ENCODE measurements at places on chromosomes 11 and 22.

DNA sequence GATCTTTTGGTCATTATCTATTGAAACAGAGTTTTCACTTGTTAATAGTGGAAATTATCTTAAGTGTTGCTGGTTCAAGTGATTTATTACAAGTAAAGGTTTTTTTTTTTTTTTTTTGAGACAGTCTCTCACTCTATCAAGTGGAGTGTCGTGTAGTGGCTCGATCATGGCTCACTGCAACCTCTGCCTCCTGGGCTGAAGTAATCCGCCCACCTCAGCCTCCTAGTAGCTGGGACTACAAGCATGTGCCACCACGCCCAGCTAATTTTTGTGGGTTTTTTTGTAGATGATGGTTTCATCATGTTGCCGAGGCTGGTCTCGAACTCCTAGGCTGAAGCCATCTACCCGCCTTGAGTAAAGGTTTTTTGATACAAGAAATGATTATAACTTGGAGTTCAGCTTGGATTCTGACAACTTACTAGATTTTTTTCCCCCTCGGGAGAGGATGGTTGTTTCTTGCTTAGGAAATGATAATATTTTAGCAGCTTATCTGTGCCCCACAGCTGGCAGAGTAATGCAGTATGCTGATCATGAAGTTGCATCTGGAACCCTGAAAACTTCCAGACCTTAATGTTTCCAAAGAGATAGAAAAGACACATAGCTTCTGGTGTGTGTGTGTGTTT lies 68.9 kb downstream of the MTMR3 start:
- no peak for DNase-seq

- no peak for DNase-seq
Observed at GRCh38 chr11:122833846-122834464, 4.3 kb upstream of the CRTAM start.

DNA sequence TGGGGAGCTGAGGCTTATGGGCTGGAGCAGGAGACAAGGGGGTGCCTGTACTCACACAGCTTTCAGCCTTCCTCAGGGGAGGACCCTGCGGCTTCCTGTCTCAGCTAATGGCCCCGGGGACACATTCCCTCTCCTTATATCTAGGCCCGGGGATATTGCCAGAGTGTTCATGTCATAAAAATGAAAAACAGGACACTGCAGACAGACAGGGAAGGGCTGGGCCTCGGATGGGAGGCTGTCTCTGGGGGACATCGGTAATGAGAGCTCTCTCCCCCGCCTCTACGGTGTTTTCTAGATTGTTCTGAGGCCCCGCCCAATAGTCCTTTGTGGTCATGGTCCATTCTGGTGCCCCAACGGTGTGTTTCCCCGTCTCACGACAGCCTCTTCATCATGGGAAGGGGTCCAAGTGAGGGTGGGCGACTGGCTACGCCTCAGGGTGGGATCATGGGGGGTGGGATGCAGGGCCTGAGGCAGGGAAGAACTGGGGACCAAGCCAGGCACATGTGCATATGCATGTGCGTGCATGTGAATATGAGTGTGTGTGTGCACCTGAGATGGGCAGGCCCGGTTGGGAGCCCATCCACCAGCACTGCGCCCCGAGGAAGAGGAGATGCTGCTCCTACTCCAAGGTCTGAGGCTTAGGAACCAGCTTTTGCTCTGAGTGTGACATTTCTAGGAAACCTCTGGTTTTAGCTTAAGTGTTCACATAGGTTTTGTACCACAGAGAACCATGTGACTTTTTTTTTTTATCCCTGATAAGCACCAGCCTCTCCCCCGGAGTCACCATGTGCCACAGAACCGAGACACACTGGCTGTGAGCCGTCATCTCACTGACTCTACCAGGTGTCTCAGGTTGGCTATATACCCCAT lies 5.3 kb downstream of the ARVCF start:
- DNase-seq: no peak

DNA sequence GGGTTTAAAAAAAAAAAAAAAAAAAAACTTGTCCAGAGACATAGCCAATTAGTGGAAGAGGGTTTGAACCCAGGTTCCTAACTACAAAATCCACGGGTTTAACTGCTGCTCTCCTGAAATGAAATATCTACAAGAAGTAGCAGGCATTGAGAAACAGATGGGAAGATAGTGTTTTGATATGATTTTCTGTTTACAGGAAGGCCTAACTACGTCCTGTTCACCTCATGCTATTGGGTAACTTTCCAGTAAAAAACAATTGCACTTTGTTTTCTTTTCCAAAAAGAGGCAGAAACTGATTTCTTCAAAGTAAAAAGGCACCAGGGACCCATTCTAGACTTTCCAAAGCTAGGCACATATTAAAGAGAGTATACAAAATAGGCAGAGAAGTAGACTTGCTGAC lies 5.9 kb upstream of the C11orf91 start:
- no peak for DNase-seq

DNA sequence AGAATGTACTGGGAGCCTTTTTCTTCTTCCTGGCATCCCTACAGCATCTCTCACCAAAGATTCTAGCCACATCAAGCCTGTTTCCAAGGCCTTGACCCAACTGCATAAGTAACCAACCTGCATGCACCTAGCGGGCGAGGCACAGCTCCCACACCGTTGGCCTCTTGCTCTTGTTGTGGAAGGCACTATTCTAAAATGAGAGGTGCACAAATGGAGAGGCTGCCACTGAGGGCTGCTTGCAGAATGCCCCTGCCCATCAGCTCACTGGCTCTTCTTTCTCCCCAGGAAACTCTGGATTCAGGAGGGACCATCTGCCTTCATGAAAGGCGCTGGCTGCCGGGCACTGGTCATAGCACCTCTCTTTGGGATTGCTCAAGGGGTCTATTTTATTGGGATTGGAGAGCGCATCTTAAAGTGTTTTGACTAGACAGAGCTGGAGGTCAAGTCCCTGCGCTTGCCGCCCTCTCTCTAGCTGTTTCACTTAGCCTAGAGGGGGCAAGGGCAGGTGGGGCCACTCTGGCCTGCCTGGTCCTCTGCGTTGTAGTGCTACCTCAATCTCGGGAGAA lies 26.6 kb downstream of the SLC25A18 start:
- DNase-seq: no peak

- DNase-seq: no peak
Observed at GRCh38 chr11:83689144-83689780, 403.1 kb upstream of the CCDC90B start.

DNA sequence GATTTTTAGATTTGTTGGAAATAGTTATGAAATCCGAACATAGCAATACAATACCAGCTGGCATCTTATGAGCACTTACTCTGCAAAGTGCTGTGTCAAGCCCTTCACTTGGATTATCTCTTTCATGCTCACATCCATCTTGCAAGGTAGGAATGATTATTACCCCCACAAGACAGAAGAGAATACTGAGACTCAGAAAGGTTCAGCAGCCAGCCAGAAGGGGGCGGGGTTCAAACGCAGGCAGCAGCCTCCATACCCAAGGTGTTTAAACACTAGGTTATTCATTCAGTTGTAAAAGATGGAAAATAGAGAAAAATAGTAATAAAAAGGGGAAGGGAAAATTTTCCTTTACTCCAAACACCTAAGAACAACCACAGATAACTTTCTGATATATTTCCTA lies 158.5 kb downstream of the CCDC34 start:
- no peak for DNase-seq

DNA sequence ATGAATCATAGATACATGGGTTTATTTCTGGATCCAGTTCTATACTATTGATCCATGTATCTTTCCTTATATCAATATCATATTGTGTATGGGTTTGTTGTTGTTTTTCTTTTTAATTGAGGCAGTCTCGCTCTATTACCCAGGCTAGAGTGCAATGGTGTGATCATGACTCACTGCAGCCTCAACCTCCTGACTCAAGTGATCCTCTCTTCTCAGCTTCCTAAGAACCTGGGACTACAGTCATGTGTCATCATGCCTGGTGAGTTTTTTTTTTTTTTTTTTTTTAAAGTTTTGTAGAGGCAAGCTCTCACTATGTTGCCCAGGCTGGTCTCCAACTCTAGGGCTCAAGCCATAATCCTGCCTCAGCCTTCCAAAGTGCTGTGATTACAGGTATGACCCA lies 1589.4 kb upstream of the TENM4 start:
- no peak for DNase-seq

- DNase-seq: no peak
Observed at GRCh38 chr22:17974087-17974486, 50.3 kb downstream of the MICAL3 start.

- DNase-seq: no peak
Observed at GRCh38 chr22:19260804-19261203, 30.7 kb downstream of the CLTCL1 start.

GRCh38 chr22:38007330-38007902 lies 23.1 kb upstream of the SOX10 start:
- no peak for DNase-seq

DNA sequence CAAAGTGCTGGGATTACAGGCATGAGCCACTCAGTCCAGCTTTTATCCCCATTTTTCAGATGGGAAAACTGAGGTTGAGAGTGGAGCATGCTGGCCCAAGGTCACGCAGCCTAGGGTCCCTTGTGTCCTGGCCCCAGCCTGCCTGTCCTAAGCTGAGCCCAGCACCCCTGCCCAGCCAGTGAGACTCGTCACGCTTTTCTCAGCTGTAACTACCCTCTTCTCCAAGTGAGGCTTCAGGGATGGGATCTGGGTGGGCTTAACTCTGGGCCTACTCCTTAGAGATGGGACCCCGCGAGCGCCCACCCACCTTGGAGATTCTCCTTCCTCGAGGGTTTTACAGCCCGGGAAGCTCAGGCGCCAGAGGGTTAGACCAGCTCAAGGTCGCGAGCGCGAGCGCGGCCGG lies 390 bp upstream of the TMEM151A start:
- DNase-seq: no peak

DNA sequence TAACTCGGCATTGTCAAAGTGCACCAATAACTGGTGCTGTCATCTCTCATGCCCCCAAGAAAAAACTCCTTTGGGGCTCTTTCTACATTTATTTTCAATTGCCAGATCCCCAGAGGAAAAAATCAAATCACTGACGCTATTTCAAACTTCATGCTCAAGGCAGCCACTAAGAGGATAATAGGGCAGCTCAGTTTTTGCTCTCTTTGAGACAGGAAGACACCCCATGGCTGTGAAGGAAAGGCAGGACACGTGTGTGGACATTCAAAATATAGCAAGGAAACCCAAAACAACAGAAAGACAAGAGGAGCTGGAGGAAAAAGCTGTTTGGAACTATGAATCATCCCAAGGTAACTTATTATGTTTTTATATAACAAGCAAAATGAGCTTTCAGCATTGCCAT lies 83.7 kb downstream of the SERGEF start:
- DNase-seq: no peak

- no peak for DNase-seq
Observed at GRCh38 chr11:112186304-112186703, 11.0 kb downstream of the BCO2 start.

DNA sequence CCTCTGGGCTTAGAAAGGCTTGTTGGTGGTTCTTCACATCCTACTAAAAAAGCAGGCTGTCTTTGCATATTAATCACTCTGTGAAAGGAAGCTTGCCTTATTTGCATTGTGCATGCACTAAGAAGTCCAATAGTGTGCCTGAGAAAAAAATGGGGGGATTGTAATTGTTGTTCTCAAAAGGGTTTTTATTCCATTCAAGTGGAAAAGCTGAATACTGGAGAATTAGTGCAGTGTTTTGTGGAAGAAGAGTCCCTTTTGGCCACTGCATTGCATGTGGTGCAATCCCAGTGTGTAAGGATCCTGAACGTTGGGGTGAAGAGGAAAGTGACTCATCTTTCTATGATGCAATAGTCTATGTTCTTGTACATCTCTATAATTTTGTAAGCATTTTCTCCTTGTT lies 16.5 kb downstream of the NCAM1 start:
- DNase-seq: no peak

GRCh38 chr11:13183094-13183825 lies 94.3 kb upstream of the BMAL1 start:
- no peak for DNase-seq

DNA sequence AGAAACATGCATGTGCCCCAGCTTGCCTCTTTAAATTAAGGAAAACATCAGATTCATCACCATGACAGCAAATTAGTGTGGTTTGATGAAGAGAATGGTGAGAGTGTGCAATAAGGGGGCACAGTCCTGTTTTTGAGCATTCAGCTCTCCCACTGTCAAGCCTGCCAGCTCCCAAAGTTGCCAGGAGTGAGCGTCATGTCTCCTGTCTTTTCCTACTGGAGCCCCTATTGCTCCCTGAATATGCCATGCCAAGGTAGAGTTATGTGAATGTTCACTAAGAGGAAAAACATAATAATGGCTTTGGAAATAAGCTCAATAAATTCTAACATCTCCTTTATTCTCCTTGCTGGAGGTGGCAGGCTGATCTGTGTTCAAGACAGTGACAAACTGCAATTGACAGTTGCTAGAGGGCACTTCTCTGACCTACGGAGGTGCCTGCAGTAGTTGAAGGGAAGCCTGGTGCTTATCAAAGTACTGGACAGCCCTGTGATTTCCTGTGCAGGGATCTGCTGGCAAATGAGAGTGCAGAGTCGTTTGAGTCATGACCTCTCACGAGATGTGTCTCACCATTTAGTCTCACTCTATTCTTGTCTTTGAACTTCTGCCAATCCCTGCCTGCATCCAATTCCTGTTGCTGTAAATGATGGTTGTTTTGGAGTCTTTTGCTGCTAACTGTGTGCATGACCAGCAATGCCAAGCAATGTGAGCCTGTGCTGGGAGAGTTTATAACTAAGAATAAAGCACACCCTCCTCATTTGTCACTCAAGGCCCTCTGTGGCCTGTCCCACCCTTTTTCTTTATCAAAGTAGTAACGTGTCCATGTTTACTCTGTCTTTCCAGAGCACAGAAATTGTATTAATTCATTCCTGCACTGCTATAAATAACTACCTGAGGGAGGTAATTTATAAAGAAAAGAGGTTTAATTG lies 34.8 kb downstream of the MRGPRX2 start:
- DNase-seq: no peak

GRCh38 chr11:119169282-119169719 lies 776 bp downstream of the NLRX1 start:
- DNase-seq: peak; percentile 53

GRCh38 chr11:8766988-8767374 lies 84.4 kb downstream of the RPL27A start:
- no peak for DNase-seq

DNA sequence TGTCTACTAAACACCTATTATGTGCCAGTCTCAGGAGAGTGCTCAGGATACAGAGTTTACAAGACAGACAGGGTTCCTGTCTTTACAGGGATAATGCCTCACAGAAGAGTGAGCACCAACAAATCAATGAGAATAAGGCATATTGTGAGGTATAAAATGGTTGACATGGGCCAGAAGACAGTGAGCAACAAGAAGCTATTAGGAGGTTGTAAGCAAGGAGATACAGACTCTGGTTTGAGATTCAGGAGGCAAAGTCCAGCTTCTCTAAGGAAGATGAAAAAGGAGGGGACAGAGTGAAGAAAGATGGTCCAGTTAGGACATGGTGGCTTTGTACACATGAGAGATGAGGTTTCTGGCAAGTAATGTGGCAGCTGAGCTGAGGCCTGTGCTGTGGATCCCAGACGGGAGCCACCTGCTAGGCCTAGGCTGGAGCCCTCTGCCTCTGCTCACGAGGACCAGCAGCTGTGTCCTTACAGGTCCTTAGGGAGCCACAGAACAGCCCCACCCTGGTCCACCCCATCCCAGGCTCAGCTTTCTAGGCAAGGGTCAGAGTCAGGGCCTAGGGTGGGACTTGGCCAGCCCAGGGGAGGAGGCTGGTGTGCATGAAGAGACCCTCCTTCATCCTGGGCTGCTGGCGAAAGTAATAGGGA lies 110.5 kb downstream of the ZNF280B start:
- no peak for DNase-seq

GRCh38 chr11:68506908-68507307 lies 46.4 kb downstream of the PPP6R3 start:
- no peak for DNase-seq

Measured in GM19239 (cell line).